CD4-positive, CD25-positive, alpha-beta regulatory T cell (primary cell): ENCODE measurements at places on chromosomes 4 and X. TPM values are rescaled to one million over a fixed set of nuclear protein-coding genes. Genes with fewer than 3 reads are reported as not detected.
A peak's percentile ranks its signal among the peaks of the same experiment; 100 is the strongest.

DNA sequence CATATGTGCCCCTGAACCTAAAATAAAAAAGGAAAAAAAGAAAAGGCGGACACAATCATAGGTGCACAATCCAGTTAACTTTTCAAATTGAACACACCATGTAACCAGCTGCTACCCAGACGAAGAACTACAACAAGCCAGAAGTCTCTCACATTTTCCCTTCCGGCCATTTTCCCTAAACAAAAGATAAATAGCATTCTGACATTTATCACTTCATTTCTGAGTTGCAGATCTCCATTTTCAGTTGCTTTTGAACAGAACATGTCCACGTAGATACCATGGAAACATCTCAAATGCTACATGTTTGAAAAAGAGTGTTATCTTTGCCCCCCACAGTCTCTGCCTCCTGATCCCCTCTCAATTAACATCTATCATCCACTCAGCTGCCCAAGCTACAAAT, 29.2 kb upstream of the CABS1 start:
- no peak overlapping the region for H3K4me3 ChIP-seq
- no peaks in the 10 kb centered on the region for H3K27me3 ChIP-seq
- no peaks in the 10 kb centered on the region for H3K36me3 ChIP-seq
- no peak overlapping the region for H3K27ac ChIP-seq

DNA sequence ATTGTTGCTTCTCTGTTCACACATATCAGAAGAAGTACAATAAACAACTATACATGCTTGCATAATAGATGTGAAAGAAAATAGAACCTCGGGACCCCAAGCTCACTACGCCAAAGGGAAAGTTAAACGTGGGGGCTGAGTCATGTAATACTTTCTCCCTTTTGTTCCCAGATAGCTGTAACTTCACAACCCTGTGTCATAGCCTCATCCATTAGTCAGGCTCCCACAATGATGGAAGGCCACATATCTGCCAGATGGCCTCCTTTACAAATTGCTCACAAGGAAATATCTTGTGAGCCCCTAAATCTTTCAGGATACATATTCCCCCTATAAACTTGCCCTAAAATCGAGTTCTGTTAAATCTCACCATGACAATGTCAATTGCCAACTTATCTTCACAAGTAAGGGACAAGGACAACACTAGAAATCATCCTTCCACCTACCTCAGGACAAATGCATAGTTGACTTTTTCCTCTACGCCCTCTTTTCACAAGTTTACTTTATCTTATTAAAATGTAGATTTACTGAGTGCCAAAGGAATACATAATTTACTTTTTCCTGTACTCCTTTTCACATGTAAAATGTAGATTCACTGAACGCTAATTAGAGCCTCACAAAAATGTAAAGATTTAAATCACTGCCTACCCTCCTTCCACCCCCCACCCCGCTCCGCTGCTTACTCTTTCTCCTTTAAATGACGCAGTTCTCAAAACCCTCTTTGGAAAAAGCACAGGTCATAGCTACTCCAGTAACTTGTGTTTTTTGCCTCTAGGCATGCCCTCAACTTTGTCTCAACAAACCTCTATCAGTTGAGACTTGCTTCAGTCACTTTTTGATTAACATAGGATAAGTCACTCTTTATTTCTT, 477.1 kb downstream of the DTHD1 start:
- no peaks in the 10 kb centered on the region for H3K36me3 ChIP-seq
- H3K4me3 ChIP-seq, result no peak overlapping the region
- H3K4me1 ChIP-seq, result no peaks in the 10 kb centered on the region
- no peaks in the 10 kb centered on the region for H3K27me3 ChIP-seq
- no peak overlapping the region for H3K27ac ChIP-seq

Gene AMTN
- not detected for total RNA-seq

Gene PITX2
- not detected for total RNA-seq

Gene GNRHR
- not detected for total RNA-seq

DNA sequence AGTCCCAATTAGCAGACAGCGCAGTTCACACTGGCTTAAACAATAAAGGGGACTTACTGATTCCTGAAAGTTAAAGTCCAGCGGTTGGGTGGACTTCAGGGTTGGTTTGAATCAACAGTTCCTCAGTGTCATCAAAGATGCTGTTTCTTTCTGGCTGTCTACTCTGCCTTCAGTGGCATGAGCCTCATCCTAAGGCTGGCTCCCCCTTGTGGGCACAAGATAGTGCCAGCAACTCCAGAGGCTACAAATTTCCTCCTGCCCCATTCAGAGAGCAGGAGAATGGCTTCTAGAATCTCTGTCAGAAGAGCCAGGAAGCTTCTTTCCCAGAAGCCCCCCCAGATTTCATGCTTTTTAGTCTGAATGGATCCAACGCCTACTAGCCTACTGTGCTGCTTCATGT, 82.4 kb upstream of the MTM1 start:
- no peaks in the 10 kb centered on the region for H3K27me3 ChIP-seq
- H3K4me1 ChIP-seq, result peaks cover 6% of the 10 kb centered on the region
- DNase-seq, result peak; percentile 33
- no peak overlapping the region for H3K4me3 ChIP-seq
- H3K36me3 ChIP-seq, result no peaks in the 10 kb centered on the region
- no peak overlapping the region for H3K27ac ChIP-seq

Gene KIF4A
- total RNA-seq, result 0.42 TPM

DNA sequence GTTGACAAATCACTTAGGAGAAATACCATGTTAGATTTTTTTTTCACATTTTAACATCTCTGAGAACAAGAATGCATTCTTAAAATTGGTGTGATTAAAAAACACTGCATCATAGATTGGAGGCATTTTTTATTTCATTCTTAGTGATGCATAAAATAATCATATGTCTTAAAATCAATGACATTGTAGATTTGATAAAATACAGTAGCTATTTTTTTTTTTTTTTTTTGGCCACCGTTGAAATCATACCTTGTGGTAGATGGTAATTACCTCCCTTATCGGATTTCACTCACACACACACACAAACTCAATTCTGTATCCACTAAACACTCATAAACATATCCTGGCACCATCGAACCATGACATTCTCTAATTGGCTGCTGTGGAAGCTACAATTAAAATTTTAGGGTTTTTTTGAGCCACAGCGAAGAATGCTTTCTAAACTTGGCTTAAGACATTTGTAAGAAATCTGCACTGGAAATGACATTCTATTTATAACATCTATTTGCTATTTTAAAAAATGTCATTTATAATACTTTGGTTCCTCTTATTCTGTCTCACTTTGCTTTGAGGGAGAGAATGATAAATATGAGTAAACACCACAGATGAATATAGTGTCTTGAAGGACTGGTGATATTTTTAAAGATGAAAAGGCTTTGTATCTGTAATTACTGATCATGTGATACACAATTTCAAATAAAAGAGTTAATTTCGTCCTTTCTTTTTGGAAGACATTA, 60.1 kb downstream of the CCSER1 start:
- no peaks in the 10 kb centered on the region for H3K4me1 ChIP-seq
- no peak overlapping the region for H3K4me3 ChIP-seq
- H3K27me3 ChIP-seq, result no peaks in the 10 kb centered on the region
- DNase-seq, result no peak
- H3K27ac ChIP-seq, result no peak overlapping the region

Gene SYTL4
- total RNA-seq, result 0.22 TPM
